Omental fat pad (tissue), 4 donors: ENCODE measurements at places on chromosomes 11 and 22.

GRCh38 chr11:102513869-102514268, 16.7 kb downstream of the MMP7 start:
- no peak for DNase-seq

- no peak for DNase-seq
Observed at GRCh38 chr11:46364056-46364455, 16.8 kb downstream of the DGKZ start.

GRCh38 chr22:19446603-19447329, 745 bp downstream of the C22orf39 start:
- DNase-seq, result no peak

- DNase-seq, result no peak
Observed at GRCh38 chr11:14672635-14673034, 29.0 kb downstream of the PDE3B start.

DNA sequence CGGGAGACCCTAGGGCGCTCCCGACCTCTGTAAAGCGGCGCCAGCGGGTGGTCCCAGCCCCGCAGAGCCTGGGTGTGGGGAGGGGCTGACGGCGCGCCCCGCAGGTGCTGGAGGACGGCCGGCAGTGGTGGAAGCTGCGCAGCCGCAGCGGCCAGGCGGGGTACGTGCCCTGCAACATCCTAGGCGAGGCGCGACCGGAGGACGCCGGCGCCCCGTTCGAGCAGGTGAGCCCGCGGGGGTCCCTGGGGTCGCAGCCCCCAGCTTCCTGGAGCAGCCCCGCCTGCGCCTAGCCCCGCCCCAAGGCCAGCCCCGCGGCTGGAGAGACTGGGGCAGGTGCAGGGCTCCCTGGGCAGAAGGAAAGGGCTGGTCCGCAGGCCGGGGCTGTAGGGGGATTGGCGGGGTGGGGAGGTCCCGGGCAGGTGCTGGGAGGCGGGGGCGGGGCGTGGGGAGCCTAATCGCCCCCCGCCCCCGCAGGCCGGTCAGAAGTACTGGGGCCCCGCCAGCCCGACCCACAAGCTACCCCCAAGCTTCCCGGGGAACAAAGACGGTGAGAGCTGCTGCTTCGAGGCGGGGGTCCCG, 19.7 kb downstream of the EPS8L2 start:
- DNase-seq, result no peak

DNA sequence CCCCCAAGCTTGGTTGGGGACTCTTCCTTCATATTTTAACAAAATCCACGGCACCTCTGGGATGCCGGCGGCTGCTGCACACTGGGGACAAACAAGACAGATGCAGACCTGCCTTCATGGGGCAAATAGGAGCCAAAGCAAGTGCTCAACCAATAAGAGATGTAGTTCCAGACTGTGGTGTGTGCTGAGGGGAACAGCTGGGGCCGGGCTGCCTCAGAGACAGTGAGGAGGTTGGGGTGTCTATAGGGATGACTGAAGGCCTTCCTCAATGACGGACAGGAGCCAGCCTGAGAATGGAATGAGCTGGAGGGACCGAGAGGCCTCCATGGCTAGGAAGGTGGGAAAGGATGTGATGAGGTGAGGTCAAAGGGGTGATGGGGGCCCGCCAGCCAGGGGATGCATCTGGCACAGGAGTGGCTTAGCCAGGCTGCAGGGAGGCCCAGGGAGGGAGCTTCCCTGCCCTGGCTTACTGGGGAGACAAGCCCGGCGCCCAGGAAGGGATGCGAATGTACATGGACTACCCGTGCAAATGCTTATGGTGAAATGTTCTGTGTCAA, 10.3 kb upstream of the CTSD start:
- no peak for DNase-seq
